ENCODE measurements at places on chromosomes 3 and 15.

GRCh38 chr3:43874731-43875130, 184.0 kb downstream of the ABHD5 start:
- no peak for DNase-seq

DNA sequence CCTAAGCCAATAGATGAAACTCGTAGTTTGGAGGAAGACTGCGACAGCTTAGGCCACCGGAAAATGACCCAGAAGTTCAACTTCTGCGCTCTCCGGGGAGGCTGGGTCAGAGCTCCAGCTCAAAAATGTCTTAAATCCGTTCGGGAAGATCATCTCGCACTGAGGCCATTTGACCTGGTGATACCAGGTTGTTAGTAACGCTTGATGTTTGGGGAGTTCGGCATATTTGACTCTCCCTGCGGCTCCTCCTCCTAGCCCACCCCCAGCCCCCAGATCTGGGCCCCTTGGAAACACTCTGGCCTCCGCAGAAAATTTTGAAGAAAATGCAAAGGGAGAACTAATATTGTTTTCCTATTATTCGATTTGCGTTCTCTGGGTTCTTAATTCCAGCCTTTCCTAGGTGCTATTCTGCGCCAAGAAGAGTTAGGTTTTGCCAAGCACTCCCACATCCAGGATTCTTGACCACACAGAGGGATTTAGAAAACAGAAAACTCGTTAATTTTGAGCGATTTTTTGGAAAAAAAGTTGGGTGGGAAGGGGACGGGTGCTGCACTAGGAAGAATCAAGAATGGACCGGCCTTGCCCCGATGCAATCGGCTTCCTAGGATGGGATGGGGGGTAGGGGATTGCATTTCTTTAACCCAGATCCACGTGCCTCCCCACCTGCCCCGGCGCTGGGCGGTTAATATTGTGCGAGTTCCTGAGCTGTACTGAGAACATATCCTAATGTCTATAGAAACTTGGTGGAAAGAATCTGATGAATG, 50.0 kb downstream of the ZIC4 start:
- DNase-seq: no peak

DNA sequence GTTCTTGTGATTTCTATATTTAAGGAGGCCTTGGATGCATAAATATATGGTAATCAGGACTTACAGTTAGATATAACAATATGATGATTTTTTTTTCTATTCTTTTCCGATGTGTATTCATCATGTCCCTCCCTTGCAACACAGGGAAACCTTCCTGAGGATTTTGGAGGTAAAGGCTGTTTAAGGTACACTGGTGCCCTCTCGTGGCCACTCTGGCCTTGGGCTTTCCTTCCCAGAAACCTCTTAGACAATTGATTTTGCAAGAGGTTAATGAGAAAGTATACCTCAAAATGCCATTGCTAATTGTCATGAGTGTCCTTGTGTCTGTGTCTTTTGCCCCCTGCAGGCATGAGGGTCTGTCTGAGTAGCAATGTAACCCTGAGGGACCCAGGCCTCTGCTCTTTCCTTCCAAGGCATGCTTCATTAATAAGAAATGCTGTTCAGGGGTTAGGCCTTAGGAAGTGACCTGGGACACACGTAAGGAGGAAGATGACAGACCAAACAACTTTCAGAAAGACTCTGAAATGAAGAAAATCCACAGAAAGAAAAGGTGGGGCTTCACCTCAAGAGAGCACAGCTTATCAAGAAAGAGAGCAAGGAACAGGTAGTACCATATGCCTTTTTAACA, 70.3 kb upstream of the PPP2R3A start:
- DNase-seq: peak; percentile 20

GRCh38 chr3:38164643-38164951, 740 bp upstream of the OXSR1 start:
- no peak for DNase-seq

DNA sequence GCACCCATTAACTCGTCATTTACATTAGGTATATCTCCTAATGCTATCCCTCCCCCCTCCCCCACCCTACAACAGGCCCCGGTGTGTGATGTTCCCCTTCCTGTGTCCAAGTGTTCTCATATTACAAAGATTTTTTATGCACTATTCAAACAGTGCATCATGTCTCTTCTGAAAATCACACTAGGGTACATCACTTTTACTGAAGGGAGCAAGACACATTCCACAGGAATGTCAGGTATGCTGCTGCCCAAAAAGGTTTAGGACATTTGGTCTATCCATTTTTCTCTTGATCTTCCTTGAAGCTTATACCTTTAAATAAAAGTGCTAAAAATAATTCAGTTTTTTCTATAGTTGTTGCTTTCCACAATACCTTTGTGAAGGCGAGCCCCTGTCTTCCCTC, 9.2 kb upstream of the EPHA3 start:
- DNase-seq: no peak

- DNase-seq: no peak
Observed at GRCh38 chr15:44132057-44132456, 63.0 kb downstream of the FRMD5 start.

- DNase-seq: no peak
Observed at GRCh38 chr3:163518065-163518464, 1560.2 kb downstream of the SI start.

DNA sequence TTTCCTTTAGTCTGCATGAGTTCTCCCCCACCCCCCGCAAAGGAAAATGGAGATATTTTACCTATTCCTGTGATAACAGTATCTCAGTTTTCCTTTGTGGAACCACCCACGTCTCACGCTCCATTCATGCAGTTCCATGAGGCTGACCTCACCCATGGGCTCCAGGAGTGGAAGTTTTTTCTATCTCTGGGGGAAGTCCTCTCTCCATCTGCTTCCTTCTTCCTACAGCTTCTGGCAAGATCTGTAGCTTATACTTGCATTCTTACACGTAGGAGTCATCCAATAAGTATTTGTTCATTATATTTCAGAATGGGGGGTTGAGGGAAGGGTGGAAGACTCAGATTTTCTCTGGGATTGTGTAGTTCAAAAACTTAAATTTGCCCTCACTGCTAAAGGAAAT, 5.8 kb upstream of the GLCE start:
- DNase-seq: no peak

GRCh38 chr3:10463533-10464434, 41.6 kb downstream of the ATP2B2 start:
- no peak for DNase-seq

DNA sequence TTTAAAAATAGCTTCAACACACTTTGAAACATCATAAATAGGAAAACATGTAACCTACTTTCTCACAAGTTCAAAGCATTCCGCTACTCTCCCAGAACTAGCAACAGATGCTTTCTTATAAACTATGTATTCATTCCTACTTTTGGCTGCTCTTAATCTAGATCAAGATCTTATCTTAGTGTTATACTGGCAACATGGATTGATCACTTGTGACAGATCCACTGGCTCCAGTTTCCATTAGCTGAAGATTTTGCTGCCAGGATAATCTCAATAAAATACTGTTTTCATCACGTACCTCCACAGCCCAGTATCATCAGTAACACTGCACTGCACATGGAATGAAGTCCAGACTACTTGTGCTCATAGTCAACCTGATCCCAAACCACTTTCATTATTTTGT, 491.7 kb upstream of the AGTR1 start:
- no peak for DNase-seq

GRCh38 chr15:66877477-66878271, 175.6 kb downstream of the SMAD6 start:
- DNase-seq: no peak

- no peak for DNase-seq
Observed at GRCh38 chr3:123124971-123125370, 58.1 kb downstream of the PDIA5 start.

DNA sequence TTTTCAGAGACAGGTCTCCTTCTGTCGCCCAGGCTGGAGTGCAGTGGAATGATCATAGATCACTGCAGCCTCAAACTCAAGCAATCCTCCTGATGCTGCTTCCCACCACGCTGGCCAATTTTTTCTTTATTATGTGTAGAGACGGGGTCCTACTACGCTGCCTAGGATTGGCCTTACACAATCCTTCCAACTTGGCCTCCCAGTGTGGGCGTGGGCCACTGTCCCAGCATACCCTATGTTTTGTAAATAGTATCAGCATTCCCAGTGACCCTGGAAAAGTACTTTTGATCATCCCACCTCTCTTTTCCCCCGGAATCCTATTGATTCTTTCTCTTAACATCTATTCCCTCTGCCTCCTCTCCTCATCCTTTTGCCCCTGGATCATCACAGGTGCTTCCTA, 36.9 kb downstream of the SLC28A2 start:
- no peak for DNase-seq

- DNase-seq: no peak
Observed at GRCh38 chr3:181534781-181535221, 176.9 kb upstream of the SOX2 start.

GRCh38 chr3:184315543-184315867, 1.1 kb downstream of the EIF4G1 start:
- DNase-seq: no peak

DNA sequence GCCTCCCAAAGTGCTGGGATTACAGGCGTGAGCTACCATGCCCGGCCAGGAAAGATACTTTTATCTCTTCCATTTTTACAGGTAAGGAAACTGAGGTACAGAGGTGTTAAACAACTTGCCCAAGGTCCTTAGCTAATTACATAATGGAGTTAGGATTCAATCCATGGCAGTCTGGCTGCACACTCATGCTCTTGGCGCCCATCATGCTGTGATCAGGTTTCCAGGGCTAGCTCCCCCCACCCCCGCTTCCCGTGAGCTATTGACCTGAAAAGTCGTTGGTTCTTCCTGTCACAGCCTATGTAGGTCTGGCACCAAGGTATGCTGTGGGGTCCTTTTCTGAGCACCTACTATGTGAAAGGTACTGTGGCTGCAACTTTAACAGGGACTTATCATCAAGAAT, 55.9 kb upstream of the LARS2 start:
- DNase-seq: no peak

DNA sequence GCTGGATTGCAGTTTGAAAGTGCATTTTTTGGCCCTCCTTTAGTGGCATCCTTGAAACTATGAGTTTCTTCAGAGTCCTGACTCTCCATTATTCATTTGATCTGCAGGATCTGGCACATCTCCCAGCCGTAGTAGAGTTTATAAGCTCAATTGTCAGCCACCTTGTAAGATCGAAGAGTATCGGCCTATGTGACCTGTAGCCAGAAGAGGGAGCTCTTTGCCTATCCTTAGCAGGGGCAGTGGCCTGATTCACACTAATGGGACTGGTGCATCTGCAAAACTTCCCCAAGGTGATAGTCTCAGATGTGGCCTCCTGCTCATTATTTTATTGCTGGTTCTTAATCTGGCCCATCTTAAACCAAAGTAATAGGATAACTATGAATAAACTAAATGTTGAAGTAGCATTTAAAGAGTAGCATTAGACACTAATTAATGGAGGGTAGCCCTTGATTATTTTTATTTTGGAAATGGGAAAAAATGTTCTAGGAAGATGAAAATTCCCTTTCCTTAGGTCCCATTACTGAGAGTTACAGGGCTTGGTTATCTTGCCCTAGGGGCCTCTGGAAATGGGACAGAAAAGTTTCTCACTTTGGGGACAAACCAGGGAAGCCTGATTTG, 21.2 kb downstream of the GCSAM start:
- no peak for DNase-seq

DNA sequence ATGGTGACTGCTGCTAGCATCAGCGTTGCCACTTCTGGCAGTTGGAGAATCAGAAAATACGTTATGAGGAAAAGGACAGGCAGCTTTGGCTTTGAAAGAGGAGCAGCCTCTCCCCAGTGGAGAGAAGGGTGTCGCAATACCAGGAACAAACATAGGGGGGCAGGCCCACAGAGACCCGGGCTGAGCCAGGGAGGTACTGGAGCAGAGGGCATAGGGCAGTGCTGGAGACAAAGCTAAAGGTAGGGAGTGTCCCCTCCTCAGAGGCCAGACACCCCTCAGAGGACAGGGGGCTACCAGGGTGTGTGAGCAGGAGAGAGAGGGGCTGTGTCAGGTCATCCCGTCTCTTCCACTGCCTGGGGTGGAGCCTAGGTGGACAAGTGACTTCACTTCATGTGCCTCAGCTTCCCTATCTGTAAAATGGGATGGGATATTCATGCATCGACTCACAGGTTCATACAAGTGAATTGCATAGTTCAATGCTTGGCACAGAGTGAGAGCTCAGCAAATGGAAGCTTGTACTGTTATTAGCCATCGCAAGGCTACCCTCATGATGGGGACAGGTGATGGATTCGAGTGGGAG, 49.7 kb upstream of the LIMD1 start:
- DNase-seq: no peak

- no peak for DNase-seq
Observed at GRCh38 chr3:107817076-107817475, 273.8 kb downstream of the CD47 start.

DNA sequence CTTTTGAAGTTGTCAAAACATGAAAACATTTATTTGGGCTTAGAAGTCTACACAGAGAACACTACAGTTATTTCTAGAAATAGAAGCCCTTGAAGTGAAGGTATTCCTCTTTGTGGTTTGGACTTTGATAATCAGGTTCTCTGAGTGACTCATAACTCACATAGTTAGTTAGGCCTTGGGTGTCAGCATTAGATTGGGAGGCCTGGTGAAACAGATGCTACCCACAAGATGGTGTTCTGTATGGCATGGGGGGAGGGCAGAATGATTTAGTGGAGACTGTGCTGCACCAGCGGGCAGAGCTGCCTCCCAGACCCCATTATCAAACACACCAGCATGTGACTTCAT, 108.9 kb upstream of the ETV5 start:
- no peak for DNase-seq

GRCh38 chr3:149384911-149385321, 7.5 kb upstream of the TM4SF1 start:
- DNase-seq: no peak

GRCh38 chr3:184539801-184540435, 21.7 kb upstream of the EPHB3 start:
- DNase-seq: no peak

DNA sequence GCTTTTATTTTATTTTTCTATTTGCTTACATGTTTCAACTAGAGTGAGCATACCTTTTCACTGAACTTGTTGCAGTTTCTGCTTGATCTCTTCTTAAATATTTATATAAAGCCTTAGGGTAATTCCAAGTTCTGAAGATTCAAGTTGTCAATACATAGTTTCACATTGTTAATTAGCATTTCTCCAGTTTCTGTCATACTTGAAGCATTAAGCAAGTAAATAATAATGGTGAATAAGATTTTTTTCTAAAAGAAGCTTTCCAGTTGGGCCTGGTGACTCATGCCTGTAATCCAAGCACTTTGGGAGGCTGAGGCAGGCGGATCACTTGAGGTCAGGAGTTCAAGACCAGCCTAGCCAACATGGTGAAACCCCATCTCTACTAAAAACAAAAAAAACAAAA, 53.9 kb downstream of the CALML4 start:
- DNase-seq: no peak

DNA sequence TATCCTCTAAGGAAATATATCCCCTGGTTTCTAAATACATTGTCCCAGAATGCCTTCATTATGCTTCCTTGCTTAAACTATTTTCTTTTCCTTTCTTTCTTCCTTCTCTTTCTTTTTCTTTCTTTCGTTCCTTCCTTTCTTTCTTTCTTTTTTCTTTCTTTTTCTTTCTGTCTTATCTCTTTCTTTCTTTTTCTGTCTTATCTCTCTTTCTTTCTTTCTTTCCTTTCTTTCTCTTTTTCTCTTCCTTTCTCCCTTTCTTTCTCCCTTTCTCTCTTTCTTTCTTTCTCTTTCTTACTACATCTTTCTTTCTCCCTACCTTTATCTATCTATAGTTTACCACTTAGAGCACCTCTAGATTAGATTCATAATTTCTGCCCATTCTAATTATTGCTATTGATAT, 552.1 kb downstream of the PYDC2 start:
- no peak for DNase-seq

- no peak for DNase-seq
Observed at GRCh38 chr3:18092726-18093125, 332.4 kb downstream of the SATB1 start.
